ENCODE measurements at places on chromosomes 11 and 22. TPM values are rescaled to one million over a fixed set of nuclear protein-coding genes. Genes with fewer than 3 reads are reported as not detected.

DNA sequence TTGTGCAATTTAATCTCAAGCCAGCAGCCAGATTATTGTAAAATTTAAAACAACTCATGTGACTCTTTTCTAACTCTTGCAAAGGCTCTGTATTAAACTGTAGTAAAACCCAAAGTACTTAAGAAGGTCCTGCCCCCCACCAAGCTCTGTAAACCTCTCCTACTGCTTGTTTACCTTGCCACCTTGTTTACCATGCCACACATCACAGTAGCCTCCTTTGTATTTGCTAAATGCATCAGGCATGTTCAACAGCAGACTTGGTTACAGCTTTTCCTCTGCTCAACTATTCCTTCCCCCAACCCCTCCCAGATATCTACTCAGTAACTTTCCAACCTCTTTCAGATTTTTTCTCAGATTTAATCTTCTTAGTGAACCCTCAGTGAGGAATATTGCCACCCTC is 861.6 kb downstream of the METTL15 start:
- DNase-seq = no peak

USH1C gene
- 1.2 TPM for total RNA-seq

DNA sequence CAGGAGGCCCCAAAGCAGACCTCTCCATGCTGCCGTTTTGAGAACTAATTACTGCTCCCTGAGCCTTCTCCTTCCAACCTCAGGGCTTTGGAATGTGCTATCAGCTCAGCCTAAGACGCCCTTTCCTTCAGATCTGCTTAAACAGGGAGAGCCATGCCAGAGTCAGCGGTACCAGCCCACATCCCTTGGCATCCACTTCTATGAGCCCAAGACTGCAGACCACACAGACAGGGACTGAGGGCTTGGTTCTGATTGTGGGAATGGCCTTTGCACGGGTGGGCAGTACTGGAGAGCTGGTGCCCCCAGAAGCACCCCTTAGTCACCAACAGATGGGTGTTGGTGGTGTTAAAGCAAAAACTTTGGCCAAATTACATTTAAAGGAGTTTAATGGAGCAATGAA is 146.5 kb downstream of the TTC17 start:
- DNase-seq = no peak

DNA sequence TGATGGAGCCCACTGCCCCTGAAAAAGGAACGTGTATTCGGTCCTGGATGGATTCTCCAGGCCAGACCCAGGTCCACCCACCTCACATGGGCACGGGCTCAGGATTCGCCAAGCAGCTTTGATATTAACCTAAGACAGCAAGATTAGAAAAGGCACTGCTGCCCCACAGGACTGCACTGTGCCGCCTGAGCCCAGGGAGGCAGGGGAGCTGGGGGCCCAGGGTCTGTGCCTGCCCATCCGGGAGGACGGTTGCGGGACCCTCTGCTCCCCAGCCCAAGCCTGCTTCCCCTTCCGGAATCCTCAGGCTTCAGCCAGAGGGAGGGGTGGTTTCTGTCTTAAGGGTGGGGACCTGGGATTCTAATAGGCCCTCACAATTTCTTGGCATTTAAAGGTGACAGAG is 13.5 kb upstream of the VSIG10L2 start:
- DNase-seq = no peak

SCT gene
- total RNA-seq = 9.3 TPM

DNA sequence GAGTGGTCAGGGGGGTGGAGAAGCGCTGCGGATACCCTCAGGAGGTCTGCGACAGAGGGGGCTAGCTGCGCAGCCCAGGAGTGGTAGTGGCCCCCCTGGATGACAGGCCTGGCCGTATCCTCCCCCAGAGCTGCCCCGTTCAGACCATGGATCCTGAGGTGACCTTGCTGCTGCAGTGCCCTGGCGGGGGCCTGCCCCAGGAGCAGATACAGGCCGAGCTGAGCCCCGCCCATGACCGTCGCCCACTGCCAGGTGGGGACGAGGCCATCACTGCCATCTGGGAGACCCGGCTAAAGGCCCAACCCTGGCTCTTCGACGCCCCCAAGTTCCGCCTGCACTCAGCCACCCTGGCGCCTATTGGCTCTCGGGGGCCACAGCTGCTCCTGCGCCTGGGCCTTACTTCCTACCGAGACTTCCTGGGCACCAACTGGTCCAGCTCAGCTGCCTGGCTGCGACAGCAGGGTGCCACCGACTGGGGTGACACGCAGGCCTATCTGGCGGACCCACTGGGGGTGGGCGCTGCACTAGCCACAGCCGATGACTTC is 505 bp downstream of the NUDT22 start:
- peak; percentile 48 for DNase-seq

LMF2 gene
- total RNA-seq = 95.4 TPM

PLAAT5 gene
- total RNA-seq = 92.8 TPM

- DNase-seq = no peak
Measured at GRCh38 chr11:27187848-27188621, 147.4 kb downstream of the BBOX1 start.
